ENCODE measurements at places on chromosomes 4 and X.

DNA sequence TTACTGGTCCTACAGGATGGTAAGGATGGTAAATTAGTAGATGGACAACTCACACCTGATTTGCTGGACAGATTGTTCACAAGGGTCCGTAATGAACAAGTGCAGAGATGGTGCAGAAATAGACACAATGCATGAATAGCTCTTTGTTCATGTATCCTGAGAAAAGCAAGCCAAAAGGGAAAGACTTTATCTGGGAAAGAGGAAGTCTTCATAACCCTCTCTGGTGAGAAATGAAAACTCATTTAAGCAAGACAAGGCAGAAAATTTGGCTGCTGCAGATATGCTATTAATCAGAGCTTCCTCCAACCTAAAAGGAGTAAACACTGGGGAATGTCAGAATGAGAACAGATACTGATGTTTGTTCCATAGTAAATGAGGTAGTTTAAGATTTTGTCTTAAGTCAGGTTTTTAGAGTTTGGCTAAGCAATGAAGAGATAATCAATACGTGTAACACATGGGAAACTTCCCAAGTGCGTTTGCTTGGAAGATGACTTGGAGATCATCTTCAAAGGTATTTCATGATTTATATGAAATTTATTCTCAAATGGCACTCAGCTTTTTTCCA is 152.4 kb upstream of the BMPR1B start:
- DNase-seq, result no peak

DNA sequence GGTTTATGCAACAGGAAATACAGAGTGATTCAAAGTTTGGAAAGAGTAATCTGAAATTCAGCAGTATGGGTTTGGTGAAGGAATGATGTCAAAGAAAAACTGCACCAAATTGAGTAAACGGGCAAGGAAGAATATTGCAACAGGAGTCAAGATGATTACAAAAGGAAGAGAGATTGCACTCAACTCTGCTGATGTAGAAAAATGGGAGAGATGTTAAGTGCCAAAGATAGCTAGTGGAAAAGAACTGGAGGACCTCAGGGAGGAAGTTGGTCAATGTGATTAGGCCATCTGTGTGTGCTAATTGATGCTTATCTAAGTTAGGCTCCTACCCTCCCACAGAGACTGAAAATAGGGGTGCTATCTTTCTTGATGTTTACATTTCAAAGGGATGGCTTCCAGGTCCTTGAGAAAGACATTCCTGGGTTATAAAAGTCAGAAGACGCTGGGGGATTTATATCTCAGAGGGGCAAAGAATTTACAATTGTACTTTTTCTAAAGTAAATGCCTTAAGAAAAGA is 167.4 kb upstream of the FAM47A start:
- DNase-seq, result no peak

DNA sequence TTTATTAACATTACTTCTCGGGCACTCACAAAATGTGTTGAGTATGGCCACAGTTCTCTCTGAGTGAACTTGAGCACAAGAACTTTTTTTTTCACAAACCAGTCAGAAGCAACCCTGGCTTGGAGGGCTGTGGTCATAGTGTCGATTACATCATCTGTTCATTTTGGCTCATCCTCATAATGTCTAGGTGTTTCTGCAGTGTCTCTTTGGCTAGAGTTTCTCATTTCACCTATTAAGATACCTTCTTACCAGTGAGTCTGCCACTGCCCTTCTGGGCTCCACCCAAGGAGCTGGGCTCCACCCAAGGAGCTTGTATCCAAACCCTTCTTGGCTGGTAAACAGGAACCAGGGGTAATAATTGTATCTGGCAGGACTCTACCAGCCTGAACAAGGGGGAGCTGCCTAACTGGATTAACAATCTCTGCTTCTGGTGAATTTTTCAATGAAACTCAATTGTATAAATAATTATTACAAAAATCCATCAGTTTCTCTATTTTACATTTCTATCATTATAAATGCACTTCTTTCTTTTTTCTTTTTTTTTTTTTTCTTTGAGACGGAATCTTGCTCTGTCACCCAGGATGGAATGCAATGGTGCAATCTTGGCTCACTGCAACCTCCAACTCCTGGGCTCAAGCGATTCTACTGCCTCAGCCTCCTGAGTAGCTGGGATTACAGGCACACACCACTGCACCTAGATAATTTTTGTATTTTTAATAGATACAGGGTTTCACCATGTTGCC is 667.7 kb upstream of the SLIT2 start:
- no peak for DNase-seq

- DNase-seq, result no peak
These were observed 149.1 kb downstream of the MAGEB17 start for GRCh38 chrX:16316331-16316730.

DNA sequence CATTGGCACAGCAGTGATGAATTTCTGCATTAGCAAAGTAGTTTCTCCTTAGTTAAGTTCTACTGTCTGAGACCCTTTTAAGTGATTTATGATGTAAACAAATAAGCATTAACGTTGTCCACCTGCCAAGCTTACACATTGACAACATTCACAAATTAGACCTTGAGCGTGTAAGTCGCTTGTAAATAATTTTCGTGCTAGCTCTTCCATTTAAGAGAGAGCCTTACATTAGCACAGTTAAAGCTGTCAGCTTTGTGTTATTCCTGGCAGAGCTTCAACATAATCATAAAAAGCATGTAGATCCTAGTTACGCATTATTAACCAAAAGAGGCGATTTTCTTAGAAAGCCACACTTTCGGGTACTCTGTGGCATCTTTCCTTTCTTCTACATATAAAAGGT is 127.7 kb downstream of the DCTD start:
- no peak for DNase-seq

GRCh38 chr4:5543681-5544080 is 164.7 kb downstream of the EVC2 start:
- DNase-seq, result no peak

- no peak for DNase-seq
These were observed 17.5 kb downstream of the FAM9A start for GRCh38 chrX:8783714-8784098.

DNA sequence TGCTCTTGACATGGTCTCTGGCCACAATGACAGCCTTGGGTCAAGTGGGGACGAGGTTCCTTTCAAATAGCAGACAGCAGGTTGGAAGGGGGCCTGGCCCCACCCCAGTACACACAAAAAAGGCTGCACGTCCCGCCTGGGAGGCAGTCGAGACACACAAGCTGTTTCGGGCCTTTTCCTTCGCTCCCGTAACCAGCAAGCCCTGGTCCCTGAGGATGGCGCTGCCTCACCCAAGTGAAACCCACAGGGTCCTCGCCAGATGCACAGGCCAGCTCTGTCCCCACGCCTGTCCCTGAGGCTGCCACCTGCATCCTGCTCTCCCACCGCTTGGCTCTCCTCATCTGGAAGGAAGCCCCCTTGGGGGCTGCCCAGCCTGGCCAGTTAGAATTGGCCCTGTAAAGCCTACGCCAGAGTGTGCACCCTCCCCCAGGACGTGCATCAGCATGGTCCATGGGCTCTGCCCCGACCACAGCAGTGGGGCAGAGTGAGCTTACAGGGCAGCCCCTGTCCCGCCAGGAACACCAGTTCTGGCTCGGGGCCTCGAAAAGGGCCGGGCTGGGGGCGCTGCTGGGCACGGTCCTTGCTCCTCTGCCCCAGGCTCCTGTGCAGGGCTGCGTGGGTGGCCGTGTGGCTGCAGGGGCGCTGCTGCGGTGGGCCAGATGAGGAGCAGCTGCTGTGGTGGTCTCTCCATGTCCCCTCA is 2.0 kb downstream of the CPLX1 start:
- DNase-seq, result no peak

DNA sequence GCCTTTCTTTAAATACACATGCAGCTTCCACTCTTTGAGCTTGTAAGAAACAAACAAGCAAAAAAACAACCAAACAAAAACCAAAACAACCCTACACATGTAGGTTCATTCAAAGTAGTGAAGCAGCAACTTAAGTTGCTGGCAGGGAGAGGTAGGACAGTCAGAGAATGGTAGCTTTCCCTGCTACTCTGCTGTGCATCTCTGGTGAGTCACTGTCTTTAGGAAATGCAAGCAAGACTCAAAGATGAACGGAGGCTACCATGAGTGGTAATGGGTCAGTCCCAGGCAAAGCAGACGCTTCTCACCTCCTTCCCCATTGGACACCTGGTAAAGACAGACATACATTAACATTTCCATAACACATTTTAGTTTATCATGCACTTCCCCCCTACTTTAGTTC is 43.2 kb downstream of the PGRMC2 start:
- DNase-seq, result no peak

DNA sequence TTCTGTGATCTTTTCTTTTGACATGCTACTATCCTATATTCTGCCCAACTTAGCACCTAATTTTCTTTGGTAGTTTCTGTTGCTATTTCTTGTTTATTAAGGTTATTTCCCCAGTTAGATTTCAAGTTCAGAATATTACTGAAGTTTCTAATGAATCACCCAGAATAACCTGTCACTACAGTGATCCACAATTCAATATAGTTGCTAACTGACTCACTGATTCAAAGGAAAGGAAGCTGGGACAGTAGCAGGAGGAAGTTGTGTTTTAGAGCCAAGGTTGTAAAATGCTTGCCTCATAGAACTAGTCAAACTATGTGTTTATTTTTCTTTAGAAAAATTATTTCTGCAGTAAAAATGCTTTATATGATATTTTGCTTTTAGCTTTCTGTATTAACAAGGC is 37.4 kb downstream of the PAK3 start:
- DNase-seq, result no peak

DNA sequence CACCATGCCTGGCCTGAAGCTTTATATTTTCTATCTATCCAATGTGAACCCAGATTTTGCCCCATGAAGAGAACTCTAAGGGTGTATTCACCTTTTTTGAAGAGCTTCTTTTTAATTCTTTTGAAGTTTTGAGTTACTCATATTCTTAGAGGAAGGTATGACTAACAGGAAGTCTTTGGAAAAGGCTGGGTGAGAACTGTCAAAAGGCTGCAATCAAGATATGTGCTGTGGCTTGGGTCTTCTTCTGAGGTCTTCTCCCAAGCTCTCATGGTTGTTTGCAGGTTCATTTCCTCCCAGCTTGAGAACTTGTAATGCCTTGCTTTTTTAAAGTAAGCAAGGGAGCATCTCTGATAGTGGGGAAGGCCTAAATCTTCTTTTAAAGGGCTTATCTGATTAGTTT is 3.1 kb upstream of the C4orf17 start:
- DNase-seq, result no peak

Measured in NCI-H1417 (cell line).